Dermis microvascular lymphatic vessel endothelial cell (primary cell): ENCODE measurements at places on chromosomes 1 and 21. TPM values are rescaled to one million over a fixed set of nuclear protein-coding genes. Genes with fewer than 3 reads are reported as not detected.

The RHBG gene
- not detected in 2 replicates for total RNA-seq

The GBP3 gene
- total RNA-seq = 13.0 and 15.6 TPM in 2 replicates

The PRRX1 gene
- 0.25 and 0.64 TPM in 2 replicates for total RNA-seq

The FBXO2 gene
- total RNA-seq = 1.4 and 1.5 TPM in 2 replicates

The MPL gene
- total RNA-seq = 0.13 TPM in 2 replicates

The PLEKHN1 gene
- 0.38 and 0.51 TPM in 2 replicates for total RNA-seq

The TSPAN2 gene
- total RNA-seq = 1.3 and 5.9 TPM in 2 replicates

The LIPI gene
- total RNA-seq = not detected in 2 replicates

The CYP2J2 gene
- 0.13 and 0.25 TPM in 2 replicates for total RNA-seq
